GM13976 (cell line): ENCODE measurements at places on chromosomes 4 and X.

DNA sequence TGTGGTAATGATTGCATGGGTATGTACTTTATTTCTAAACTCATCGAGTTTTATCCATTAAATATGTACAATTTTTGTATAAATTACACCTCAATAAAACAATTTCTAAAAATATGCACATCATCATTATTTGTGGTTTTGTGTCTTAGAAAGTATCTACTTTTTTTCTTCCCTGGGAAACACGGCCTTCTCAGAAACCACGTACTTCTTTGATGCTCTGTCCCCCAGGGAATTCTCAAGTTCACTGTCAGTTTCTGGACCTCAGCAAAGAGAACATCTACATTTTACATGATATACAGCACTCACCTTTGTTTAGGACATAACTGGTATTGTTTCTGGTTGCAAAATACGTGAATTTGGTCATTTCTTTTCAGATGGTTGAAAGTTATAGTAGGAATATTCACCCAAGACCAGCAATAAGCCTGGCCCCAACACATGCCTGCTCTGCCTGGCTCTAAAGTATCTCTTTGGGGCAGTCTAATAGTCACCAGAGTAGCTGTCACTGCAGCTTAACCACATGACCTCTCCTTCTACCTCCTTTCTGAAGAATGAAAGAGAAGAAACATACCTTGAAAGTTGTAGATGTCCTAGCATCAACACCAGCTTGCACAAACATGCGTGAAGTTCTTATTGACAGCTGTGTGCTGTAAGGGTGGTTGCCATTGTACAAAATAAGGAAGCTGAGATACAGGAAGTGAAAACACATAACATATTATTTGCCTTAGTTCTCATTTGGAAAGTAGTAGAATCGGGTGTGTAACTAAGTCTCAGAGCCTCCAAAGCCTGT lies 48.4 kb upstream of the SPANXN4 start:
- DNase-seq, result peak; percentile 41

DNA sequence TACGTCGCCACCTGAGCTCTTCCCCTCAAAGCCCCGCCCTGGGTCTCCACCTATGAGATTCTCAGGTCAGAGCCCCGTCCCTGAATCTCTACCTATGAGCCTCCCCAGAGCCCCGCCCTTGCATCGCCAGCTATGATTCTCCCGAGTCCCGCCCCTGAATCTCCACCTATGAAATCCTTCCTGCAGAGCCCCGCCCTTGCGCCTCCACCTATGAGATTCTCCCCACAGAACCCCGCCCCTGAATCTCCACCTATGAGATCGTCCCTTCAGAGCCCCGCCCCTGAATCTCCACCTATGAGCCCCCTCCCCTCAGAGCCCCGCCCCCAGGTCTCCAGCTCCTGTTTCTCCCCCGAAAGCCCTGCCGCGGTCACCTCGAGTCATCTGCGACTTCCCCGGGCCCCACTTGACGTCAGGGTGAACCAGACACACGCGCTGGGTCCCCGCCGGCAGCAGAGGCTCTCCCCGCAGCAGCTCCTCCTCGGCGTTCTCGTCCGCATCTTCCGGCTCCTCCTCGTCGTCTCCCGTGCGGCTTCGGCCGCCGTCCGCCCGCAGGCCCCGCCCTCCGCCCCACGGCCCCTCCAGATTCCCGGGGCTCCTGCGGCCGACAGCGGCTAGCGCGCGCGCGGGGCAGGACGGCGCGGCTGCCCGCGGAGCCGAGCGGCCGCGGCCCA lies 393 bp downstream of the GTPBP6 start:
- DNase-seq, result peak; percentile 94

DNA sequence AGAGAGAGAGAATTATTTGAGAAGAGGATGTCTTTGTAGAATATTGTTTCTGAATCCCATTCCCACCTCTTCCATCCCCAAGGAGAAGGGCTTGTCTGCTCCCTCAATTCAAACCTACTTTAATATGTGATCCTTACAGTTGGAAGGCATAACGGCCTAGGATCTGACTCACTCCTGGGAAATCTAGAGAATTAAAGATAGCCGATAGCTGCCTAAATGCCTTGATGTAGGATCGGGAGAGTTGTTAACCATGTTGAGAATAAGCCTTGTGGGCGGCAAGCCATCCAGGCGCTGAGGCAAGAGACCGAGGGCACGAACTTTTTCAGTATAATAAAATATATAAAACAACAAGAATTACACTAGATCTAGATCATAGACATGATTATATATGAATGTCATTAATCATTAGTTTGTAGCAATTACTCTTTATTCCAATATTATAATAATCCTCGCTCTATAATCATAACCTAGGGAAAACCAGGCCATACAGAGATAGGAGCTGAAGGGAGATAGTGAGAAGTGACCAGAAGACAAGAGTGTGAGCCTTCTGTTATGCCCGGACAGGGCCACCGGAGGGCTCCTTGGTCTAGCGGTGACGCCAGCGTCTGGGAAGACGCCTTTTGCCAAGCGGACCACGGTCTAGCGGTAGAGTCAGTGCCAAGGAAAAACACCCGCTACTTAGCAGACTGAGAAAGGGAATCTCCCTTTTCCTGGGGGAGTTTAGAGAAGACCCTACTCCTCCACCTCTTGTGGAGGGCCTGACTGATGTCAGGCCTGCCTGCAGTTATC lies 13.5 kb downstream of the EMCN start:
- no peak for DNase-seq

DNA sequence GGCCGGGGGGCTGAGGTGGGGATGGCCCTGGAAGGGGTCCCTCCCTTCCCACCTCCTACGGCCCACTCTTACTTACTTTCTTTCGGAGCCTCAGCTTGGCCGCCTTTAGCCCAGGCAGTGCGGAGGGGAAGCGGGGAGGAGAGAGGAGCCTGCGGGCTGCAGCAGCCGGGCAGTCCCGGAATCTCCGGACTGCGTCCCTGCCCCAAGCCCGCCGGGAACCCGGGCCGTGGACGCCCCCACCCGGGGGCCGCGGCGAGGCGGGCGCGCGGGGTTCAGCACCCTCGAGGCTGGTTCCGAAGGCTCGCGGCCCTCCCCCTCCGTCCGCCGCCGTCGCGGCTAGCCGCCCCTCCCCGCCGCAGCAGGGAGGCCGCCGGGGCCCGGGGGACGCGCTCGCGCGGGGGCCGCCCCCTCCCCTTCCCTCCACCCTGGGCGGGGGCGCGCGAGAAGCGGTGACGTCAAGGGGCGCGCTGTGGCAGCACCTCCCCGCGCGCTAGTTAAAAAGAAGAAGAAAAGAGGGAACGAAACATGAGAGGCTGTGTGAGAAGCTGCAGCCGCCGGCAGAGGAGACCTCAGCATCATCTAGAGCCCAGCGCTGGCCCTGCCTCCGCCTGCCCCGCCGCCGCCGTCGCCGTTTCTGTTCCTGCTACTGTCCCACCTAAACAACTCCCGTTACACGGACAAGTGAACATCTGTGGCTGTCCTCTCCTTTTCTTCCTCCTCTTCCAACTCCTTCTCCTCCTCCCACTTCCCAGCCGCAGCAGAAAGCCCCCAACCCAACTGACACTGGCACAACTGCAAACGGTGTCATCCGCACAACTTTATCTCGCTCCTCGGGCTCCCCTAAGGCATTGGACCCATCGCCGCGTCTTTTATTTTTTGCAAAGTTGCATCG lies at the start of gene HHIP:
Gene HHIP (plus strand): TSS at position 526 of the 892 bp plus-strand sequence. CDS start 520 bp downstream, outside the sequence.
- DNase-seq, result peak; percentile 46

GRCh38 chr4:38570647-38571276 lies 93.2 kb upstream of the KLF3 start:
- no peak for DNase-seq

GRCh38 chr4:165489786-165490185 lies 111.0 kb downstream of the CPE start:
- DNase-seq, result no peak

- no peak for DNase-seq
Measured at GRCh38 chr4:151760002-151760401, 805 bp downstream of the GATB start.

- DNase-seq, result no peak
Measured at GRCh38 chr4:110527156-110527555, 51.2 kb downstream of the ENPEP start.
